Central memory CD4-positive, alpha-beta T cell (primary cell): ENCODE measurements at places on chromosomes 2 and 18.

GRCh38 chr2:11141319-11141718 is 13.9 kb upstream of the SLC66A3 start:
- no peak for DNase-seq

- DNase-seq: no peak
Observed at GRCh38 chr2:10260130-10260529, 42.6 kb upstream of the HPCAL1 start.

DNA sequence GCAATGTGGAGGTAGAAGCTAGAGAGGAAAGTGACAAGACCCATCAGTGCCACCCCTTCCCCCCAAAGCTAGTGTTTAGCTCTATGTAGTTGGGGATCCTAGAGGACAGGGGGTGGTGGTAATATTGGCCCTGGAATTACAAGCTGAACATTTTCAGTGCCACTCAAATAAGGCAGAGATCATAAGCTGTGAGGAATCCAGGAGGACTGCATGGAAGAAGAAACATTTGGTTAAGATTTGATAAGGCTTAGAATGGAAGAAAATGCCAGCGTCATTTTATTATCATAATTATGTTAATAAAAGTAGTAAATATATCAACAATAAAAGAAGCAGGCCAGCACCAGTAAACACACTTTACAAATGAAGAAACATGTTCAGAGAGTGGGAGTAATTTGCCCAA is 33.7 kb downstream of the KCNK3 start:
- DNase-seq: no peak

DNA sequence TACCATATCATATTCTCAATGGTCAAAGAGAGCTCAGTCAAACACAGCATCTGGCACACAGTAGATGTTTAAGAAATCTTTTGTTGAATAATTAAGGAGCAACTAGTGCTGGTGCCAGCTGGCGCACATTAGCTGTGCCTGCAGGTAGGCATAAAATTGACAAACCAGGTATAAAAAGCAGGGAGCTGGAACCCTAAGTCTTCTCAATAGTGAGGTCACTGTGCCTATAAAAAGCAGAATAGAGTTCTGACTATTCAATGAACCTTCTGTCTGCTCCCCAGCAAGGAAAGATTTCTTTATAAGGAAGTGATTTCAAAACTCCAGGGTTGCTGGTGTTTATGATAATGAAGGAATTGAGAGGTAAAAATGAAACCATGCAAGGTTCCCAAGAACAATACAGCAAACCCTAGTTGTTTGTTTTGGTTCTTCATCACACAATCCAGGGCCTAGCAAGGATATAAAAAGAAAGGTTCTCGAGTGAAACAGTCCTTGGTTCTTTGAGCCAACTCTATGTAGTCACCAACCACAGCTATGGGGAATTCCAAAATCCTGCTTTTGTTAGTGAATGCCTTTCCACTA is 76.1 kb downstream of the THADA start:
- no peak for DNase-seq

DNA sequence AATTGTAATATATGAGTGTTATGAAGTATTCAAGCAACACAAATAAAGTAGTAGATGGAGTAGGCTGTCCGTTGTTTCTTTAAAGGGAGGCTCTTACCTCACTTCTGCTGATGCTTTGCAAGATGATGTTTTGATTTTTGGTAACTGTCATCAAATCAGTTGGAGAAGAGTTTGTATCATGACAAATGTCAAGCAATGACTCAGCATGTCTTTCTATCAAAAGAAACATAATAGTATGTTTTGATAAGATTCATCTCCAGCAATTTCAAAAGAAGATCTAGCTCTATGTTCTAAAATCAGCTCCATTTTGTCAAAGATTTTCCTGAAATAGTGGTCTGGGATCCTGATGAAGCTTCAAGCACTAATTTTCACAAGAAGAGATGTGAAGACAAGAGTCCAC is 25.6 kb downstream of the MAP3K19 start:
- no peak for DNase-seq

DNA sequence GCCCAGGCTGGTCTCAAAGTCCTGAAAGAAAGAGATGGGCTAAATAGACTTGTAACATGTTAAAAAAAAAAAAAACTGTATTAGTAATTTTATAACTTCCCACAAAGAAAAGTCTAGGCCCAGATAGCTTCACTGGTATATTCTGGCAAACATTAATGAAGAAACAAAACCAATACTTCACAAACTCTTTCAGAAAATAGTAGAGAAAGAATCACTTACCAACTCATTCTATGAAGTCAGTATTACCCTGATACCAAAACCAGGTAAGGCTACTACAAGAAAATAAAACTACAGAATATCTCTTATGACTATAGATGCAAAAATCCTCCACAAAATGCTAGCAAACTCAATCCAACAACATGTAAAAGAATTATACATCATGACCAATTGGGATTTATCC is 59.9 kb upstream of the ODC1 start:
- DNase-seq: no peak

GRCh38 chr18:74579496-74580065 is 18.1 kb upstream of the ZNF407 start:
- no peak for DNase-seq

DNA sequence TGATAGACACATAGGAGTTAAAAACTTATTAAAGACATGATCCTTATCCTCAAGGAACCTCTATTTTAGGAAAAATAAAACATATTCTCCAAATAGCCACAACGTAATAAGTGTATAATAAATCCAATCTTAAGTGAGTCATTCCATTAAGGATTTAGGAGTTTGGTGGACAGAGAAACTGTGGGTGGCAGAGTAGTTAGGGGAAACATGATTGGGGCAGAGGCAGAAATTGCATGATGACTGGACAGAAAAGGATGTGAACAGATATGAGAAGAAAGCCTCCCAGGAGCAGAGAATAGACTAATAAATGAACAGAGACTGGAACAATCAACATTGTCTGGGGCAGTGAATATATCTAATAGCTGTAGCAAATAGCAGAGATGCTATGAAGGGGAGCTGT is 48.1 kb upstream of the SIGLEC15 start:
- no peak for DNase-seq

DNA sequence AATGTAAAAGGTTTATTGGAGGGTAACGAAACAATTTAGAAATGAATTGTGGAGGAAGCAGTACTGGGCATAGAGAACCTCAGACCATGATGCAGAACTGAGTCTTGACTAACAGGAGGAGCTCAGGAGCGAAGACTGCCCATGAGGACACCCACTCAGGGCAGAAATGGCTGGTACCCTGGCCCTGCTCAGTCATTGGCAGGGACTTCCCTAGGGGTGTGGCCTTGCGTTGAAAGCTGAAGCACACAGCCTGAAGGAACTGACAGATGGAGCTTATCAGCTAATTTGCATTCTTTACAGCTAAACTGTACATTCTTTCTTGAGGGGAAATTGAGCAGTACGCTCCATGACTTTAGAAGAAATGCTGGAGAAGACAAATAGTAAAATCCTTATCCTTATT is 57.1 kb downstream of the PDK1 start:
- DNase-seq: no peak

GRCh38 chr2:132665401-132666140 is 4.4 kb downstream of the LYPD1 start:
- DNase-seq: no peak

GRCh38 chr2:13114391-13114790 is 397.7 kb downstream of the TRIB2 start:
- DNase-seq: no peak

DNA sequence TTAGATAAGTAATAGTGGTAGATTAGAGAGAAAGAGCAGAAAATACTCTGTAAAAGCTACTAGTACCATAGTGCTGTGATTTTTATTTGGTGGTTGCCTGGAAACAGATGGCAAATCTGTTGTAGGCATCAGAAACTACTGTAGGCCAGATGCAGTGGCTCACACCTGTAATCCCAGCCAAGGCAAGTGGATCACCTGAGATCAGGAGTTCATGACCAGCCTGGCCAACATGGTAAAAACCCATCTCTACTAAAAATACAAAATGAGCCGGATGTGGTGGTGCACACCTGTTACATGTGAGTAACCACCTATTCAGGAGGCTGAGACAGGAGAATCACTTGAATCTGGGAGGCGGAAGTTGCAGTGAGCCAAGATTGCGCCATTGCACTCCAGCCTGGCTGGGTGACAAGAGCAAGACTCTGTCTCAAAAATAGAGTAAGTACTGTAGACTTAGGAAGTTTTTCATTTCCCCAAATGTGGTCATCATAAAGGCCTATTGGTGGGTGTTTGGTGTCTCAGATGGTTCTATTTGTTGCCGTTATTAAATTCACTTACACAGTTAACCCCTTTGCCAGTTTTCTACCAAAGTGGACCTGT is 79.6 kb downstream of the SPTBN1 start:
- no peak for DNase-seq

GRCh38 chr2:225025917-225026571 is 16.2 kb downstream of the DOCK10 start:
- no peak for DNase-seq

DNA sequence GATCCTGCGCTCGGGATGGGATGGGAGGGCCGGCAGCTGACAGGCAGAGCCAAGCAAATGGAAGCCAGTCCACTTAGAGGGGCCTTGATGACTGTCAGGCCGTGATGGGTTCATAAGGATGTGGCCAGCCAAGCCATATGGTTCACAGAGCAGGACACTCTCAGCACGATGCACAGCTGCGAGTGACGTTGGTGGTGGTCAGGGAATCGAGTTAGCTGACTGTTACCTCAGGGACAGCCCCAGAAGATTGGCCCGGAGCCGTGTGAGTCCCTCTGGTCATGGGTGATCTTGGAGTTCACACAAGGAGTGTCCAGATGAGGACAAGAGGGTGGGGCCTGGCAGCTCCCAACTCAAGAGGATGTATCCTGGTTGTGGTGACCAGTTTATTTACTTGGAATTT is 70.2 kb downstream of the TPGS2 start:
- DNase-seq: no peak

GRCh38 chr18:3115447-3116030 is 102.6 kb upstream of the LPIN2 start:
- no peak for DNase-seq

- no peak for DNase-seq
Observed at GRCh38 chr18:55841314-55841713, 253.3 kb upstream of the TCF4 start.

DNA sequence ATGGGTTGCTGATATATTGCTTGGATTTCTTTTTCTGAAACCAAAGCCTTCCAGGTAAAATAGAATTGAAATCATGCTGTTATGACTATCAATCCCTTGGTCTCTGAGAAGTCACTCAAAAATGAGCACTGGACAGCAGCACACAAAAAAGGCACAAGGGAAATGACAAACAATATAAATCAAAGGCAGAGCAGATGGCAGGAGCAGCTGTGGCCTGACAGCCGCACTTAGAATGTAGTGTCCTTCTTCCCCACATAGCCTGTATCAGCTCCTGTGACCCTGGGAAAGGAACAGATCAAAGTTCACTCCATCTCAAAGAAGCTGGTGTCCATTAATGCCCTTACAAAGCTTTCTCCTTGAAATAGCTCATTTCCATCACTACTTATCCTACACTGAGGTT is 326.7 kb downstream of the SUCLG1 start:
- DNase-seq: no peak

DNA sequence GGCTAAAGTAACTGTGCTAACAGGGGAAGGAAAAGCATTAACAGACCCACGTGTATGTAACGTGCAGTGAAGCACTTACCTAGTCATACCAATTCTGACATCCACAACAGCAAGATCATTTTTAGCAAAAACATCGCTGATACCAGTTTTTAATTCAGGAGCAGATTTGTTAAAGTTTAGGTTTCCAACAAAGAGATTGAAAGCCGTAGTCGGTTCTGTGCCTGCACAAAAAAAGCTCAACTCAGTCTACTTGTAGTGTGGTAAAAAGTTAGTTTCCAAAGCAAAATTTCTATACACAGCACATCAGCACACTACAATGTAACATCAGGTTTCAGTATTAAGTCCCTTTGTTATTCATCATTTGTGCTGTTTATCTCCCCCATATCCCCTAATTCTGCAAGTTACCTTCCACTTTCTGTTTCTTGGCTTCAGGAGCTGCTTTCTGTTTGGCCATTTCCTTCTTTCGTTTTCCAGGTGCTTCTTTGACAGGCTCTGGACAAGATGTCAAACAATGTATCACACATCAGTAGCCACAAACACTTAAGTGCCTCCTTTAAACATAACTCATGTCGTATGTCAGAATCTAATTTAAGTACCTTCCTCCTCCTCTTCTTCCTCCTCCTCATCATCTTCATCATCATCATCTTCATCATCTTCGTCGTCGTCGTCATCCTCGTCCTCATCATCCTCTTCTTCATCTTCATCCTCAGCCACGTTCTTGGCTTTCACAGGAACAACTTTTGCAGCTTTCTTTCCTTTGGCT is 4.0 kb downstream of the NCL start:
- no peak for DNase-seq

- no peak for DNase-seq
Observed at GRCh38 chr2:191105082-191105481, 45.7 kb downstream of the STAT4 start.

GRCh38 chr2:58853420-58853819 is 612.3 kb upstream of the FANCL start:
- no peak for DNase-seq

DNA sequence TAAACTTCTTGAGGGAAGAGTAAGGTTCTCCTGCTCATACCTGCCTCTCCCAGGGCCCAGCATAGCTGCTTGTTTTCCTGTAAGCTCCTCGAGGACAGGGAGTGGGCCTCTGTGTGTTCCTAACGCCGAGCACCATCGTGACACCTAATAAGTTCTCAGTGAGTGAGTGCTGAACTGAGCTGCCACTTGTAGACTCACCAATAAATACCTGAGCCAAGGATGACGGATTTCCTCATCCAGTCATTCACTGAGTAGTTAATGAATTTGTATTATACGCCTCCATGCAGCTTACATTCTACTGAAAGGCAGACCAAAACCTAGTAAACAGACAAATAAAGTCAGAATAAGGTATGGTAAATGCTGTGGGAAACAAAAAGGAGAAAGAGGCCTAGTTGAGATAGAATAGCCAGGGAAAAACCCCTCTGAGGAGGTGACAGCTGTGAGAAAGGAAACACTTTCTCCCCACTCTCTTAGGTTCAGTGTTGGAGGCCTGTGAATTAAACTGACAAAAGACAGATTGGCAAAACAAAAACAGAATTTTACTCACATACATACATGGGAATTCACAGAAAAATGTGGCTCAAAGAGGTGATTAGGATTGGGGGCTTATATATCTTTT is 138.6 kb downstream of the B3GNT2 start:
- DNase-seq: no peak

DNA sequence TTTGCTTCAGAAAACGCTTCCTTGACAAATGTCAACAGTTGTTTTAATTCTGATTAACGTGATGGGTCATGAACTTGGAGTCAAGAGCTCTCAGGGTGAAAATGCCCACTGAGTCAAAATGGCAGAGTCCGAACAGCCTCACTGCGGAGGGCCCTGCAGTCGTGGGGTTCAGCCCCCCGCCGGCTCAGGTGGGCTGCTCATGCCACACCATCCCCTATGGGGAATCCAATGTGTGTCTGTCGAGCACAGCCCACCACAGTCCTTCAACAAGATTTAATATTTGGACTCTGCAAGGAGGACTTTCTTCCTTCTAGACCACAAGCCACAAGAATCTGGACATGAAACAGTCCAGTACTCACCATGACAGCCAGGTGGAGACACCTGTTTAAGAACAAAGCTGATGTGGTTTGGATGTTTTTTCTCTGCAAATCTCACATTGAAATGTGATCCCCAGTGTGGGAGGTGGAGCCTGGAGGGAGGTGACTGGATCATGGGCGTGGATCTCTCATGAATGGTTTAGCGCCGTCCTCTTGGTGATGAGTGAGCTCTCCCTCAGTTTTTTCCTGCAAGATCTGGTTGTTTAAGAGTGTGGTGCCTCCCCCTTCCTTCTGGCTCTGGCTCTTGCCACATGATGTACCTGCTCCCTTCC is 201.0 kb downstream of the NDUFA10 start:
- no peak for DNase-seq
